ENCODE measurements at places on chromosomes 11 and 22. TPM values are rescaled to one million over a fixed set of nuclear protein-coding genes. Genes with fewer than 3 reads are reported as not detected.

GRCh38 chr11:120517801-120518291 lies 6.3 kb downstream of the GRIK4 start:
- DNase-seq = no peak

- DNase-seq = no peak
Observed at GRCh38 chr11:119029069-119029339, 1.7 kb downstream of the SLC37A4 start.

DNA sequence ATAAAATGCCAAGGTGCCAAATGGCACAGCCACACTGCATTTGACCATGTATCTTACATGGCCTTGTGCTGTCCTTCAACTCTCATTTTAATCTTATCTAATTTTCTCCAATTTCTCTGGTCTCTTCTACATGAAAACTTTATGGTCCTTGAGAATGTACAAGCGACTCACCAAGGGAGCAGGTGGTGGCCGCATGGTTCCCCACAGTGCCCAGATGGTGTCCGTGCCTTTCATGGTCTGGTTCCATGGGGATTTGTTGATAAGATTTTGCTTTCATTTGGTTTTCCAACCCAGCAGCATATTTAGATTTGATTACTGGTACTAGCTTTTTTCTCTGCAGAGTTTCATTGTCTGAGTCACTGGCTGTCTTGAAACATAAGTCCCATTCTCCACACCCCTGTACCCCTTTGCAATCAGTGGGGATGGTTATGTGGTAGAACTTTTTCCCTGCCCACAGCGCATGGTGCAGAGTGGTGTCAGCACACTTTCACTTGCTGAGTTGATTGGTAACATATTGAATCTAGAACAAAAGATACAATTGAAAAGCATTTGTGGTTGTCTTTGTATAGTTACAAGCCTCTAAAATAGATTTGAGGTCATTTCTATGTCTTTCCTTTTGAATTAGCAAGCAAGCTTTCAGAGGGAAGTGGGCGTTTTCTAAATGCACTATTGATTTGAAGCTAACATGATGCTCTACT lies 24.1 kb downstream of the ZNRF3 start:
- no peak for DNase-seq

- no peak for DNase-seq
Observed at GRCh38 chr11:76702336-76703128, 32.0 kb upstream of the LRRC32 start.

- no peak for DNase-seq
Observed at GRCh38 chr22:26956371-26956770, 299.0 kb downstream of the MIAT start.

DNA sequence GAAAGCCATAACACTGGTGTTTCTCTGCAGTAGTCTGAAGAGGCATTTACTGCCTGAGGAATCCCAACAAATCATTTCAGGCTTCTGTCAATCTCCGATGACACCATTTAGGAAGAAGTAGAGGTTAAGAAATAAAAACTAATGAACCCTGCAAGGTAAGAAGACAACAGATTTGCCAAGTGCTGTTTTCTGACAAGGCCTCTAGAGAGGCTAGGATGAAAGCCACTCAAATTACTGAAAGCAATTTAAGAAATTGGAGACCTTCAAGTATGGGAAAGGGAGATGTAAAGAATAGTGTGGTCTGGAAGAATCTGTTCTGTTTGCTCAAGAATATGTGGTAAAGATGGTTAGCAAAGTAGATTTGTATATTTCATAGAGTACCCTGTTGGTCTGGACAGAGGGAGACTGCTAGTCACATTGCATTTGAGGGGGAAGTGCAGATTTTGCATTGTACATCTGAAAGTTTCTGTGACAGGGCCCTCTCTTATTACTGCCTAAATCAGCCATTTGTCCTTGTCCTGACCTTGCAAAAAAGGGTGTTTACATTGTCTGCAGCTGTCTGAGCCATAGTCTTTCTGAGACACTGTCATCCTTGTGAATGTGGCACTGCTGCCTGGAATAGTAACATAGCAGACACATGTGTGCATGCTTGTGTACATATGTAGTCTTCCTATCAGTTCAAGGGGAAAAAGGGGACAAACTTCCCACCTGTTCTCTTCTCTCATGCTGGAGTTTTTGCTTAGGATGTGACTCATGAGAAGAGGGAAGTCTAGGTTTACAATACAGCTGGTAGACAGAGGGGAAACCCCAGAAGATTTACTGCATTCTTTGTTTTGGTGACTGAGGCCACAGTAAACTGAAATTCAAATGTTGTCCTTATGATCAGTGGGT lies 640.2 kb upstream of the KIRREL3 start:
- no peak for DNase-seq

DNA sequence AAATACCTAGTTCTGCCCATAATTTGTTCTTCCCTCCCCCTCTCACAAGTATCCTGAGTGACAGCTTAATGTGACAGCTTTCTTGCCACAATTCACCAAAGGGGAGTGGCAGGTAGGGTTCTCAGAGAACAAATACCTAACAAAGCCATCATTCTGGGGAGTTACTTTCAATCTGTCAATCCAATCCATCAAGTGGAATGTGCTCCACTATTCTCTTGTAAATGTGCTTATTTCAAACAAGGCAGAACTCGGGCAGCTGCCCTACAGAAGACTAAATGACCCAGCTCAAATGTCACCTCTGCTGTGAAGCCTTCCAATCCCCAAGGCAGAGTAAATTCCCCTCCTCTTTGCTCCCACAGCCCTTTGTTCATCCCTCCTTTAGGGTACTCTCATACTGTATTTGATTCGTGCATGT lies 27.8 kb downstream of the LGR4 start:
- no peak for DNase-seq

- no peak for DNase-seq
Observed at GRCh38 chr11:61083601-61084147, 18.6 kb upstream of the CD5 start.

NLRP10 gene
- 0.12 TPM for polyA plus RNA-seq

DNA sequence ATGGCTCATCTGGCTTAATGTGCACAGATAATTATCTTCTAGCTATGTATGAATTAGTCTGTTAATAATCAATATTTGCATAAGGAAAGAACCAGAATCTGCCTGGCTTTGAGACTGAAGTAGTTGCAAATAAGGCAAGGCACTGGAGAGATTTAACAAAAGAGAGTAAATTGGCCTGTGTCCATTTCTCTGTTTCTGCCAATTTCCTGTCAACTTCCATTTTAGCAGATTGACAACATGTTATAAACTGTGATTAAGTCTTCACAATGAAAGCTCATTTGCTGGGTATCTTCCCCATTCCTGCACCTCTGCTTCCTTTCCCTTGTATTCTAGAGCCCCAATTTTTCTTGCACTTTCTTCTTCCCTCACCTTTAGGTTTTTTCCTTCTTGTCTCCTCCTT lies 5.3 kb upstream of the TMEM123 start:
- DNase-seq = no peak

DNA sequence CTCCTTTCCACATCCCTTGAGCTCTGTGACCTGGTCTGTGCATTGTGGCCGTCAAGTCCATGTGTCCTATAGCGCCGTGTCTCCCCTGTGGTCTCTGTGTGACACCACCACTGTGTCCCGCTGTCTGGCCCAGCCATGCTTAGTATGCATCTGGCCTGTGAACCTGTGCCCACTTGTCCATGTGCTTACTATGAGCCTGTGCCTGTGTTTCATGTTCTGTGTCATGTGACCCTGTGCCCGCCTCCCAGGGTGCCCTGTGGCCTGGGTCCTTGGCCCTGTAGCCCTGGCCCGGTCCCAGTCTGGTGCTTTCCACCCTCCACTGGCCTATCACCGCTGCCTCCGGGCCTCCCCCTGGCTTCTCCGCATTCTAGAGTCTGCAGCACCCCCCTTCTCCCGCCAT lies 80.6 kb downstream of the CCDC83 start:
- DNase-seq = no peak

GRCh38 chr22:22893077-22893805 lies 5.6 kb downstream of the IGLL5 start:
- DNase-seq = no peak
